ENCODE measurements at places on chromosomes 2 and 18.

GRCh38 chr2:73333564-73333963 lies 40.2 kb upstream of the EGR4 start:
- DNase-seq: no peak

DNA sequence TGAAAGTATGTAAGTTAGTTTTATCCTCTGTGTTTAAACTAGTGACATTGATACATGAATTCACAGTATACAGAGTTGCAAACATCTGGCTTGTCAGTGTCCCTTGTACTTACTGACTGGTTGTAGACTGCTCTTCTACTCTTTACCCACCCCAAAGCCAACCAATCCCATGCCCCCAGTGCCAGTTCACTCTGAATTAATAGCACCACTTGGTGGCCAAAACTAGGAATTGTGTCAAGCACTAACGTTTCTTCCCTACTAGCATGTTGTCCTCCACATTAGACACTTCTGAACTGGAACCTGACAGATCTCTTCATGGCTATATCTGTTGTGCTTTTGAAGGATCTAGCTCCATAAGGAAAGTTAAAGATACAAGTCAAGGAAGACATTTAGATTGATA lies 27.2 kb upstream of the OTX1 start:
- no peak for DNase-seq

- DNase-seq: no peak
Measured at GRCh38 chr18:13252686-13253410, 34.3 kb downstream of the LDLRAD4 start.

DNA sequence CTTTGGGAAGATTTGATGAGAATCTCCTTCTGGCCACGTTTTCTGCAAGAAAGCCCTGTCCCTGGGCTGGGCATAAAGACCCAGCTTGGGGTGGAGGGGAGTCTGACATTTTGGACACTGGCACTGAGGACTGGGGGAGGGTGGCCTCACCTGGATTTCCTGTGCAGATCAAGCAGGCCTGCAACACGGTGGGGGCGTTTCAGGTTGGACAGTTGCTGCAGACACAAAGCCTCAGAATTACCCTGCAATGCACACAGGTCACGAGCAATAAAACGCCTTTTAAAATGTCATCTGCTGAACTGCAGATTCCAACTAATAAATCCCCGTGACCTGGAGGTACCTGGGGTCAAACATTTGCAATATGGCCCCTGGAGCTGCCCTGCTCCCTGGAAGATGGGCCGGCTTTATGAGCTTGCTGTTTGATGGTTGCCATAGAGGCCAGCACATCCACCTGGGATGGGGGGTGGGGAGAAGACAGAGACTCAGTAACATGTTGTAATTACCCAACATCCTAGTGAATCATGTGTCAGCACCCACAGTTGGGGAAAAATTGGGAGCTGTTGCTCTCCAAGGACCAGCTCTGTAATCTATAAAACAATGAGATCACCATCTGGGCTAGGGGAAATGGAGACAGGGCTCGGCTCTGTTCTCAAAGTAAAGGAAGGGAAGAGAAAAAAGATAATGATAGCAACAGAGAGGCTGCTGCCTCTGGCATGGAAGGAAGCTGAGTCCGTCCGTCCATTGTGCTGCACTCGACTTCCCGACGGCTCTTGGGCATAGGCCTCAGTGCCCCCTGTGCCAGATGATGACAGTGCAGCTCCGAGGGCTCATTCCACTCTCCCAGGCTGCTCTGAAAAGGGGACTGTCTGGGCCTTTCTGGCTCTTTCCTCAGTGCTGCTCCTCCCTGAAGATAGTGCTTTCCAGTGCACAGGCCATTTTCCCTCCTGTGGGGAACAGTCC lies 340.3 kb downstream of the CYRIA start:
- DNase-seq: no peak

DNA sequence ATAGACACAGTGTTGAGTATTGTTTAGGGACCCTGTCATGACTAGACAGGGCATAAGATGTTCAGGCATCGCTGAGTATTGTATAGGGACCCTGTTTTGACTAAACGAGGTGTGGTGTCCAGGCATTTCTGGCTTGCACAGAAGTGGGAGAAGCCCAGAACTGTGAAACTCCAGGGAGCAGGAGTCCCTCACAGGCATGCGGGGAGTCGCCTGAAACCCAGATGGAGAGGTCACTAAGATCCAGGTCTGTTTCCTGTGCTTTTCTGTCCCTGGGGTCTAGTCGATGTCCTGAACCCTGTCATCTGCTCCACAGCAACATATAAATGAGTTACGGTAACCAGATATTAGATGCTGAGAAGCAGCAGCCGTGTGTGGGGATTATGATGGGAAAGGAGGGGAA lies 469.0 kb upstream of the SALL3 start:
- no peak for DNase-seq

Data from stimulated activated CD8-positive, alpha-beta memory T cell treated with anti-CD3 and anti-CD28 coated beads, Interleukin-2, amount 100 ng/mL, for 1 hour (primary cell).